Activated T-helper 2 cell treated with anti-CD3 and anti-CD28 coated beads, Interferon-gamma antibody, Interleukin-2, Interleukin-4, amounts not matched to agents 10 μg/mL and 5 μg/mL and 100 μg/mL, durations not matched to agents 14 hours and 24 hours and 36 hours (primary cell): ENCODE measurements at places on chromosomes 5 and 9.

DNA sequence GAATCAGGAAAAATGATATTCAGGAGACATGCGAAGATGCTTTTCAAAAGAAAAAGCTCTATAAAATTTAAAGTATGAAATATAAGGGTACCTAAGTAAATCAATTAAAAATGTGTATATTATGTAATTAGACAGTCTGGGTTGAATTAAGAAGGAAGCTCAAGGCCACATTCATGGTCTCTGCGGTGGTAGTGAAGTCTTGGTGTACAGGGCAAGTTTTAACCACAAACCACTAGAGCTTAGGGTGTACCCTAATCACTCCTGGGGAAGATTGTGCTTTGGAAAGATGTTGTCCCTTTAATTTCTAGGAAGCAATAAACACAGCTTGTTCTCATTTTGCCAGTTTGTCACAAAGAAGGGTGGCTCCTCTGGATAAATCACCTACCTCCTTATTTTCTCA is 287.2 kb upstream of the ZNF608 start:
- DNase-seq, result no peak

DNA sequence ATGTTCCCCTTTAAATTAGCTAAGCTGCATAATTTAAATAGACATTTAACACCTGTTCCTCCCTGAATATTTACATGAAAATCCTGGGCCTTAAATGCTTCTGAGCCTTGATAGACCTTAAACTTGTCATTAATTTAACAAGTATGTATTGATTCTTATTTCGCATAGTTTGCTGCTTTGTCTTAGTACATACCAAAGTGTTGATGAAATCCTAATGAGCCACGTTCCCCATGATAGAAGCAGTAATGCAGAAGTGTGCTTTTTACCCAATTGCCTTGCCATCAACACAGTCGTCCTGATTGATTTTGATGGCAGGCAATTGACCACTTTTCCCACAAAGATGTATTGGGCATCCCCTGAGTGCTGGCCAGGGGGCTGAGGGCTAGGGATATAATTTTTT is 213.5 kb downstream of the SGCD start:
- no peak for DNase-seq

DNA sequence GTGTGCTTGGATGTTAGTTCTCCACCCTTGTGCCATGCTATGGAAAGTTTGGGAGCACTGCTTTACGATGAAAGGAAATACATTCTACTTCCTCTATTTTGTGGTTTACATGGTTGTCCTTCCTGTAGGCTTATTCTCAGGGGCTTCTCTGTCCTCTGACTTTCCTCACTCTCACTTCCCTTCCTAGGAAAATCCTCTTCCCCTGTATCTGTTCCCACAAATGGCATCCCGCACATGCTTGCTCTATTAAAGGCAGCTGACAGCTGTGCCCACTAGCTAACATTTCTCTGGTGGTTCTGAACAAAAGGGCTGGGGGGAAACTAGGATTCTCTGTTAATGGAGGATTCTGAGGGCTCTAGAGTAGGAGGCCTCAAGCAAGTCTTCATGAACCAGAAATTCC is 52.4 kb downstream of the FAM170A start:
- no peak for DNase-seq

DNA sequence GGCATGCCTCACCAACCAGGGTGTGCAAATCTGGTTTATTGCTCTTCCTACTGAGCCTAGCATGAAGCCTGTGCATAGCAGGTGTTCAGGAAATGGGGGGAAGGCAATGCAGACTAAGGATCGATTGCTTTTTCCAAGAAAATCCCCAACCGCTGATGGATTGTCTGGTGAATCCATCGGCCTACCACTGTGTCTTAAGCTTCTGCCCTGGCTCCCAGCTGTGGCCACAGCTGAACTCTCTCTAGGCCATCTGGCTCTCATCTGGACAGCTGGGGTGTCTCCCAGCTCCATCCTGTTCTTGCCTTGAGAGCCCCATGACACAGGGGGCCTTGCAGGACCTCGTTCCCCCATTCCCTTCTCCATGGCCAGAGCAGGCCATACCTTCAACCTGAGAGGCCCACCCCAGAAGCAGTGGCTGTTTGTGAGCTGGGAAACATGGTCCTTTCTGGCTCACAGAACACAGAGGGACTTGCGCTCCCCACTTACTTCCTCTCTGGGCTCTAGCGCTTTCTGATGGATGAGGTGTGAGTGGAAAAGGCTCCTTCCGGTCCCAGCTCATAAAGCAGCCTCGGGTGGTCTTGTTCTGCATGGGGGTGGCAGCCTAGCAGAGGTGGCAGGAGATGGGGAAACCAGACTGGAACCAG is 41.8 kb downstream of the COL27A1 start:
- no peak for DNase-seq

- DNase-seq, result no peak
Observed at GRCh38 chr9:111389406-111389805, 59.4 kb upstream of the OR2K2 start.

- DNase-seq, result no peak
Observed at GRCh38 chr5:66671305-66671704, 75.1 kb downstream of the MAST4 start.

GRCh38 chr5:169905017-169905416 is 75.3 kb downstream of the INSYN2B start:
- DNase-seq, result no peak

- DNase-seq, result no peak
Observed at GRCh38 chr5:2569176-2569575, 182.3 kb downstream of the IRX2 start.

GRCh38 chr5:178438796-178439195 is 151.4 kb downstream of the COL23A1 start:
- DNase-seq, result no peak

GRCh38 chr9:137044037-137044436 is 1.9 kb downstream of the NPDC1 start:
- no peak for DNase-seq

DNA sequence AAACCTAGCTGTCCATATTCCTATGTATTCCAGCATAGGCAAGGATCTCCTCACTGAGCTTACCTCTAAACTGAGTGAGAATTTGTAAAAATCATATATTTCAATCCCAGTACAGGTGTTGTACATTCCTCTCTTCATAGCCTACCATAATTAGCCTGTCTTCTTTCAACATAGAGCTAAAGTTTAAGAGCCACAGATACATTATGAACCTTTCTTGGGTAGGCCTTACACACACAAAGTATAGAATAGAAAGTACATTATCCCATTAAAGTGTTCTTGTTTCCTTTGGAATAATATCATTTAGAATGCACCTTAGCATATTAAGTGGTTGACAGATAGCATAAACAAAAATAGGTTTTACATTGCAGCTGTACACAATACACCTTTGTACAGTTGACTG is 282.1 kb upstream of the TMEM161B start:
- no peak for DNase-seq

DNA sequence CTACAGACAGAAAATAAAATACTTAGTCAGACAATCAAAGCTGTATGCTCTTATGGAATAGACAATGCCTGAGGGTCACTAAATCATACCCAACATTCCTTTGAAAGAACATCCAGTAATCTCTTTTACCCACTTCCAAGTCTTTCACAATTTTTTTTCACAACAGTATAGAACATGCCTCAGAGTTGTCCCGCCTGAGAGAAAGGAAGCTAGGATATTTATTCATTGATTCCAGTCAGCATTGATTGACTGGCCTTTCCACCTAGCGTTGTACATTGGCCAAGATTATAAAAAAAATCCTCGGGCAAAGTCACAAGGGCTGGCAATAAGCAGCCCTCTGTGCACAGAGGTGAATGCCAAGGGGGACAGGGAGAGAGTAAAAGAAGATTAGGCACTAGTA is 318.1 kb upstream of the PIK3R1 start:
- no peak for DNase-seq

GRCh38 chr5:159965031-159965837 is 43.7 kb upstream of the TTC1 start:
- no peak for DNase-seq

DNA sequence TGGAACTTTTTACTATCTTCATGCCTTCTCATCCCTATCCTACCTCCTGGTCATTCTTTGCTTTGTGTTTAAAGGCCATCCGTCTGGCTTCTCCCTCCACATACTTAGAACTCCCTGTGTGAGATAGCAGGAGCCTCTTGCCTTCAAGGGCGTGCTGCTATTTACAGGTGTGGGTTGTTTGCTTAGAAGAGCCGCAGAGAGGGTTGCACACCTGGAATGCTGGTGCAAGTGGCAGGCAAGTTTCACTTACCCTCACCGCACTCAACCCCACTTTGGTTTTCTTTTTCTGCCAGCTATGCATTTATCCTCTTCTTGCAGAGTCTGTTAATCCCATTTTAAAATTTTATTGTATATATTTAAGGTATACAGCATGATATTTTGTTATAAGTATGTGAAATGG is 12.6 kb downstream of the SKP2 start:
- DNase-seq, result no peak

- peak; percentile 54 for DNase-seq
Observed at GRCh38 chr5:179623906-179624741, 653 bp upstream of the HNRNPH1 start.

GRCh38 chr5:27191786-27192510 is 153.6 kb upstream of the CDH9 start:
- DNase-seq, result no peak

DNA sequence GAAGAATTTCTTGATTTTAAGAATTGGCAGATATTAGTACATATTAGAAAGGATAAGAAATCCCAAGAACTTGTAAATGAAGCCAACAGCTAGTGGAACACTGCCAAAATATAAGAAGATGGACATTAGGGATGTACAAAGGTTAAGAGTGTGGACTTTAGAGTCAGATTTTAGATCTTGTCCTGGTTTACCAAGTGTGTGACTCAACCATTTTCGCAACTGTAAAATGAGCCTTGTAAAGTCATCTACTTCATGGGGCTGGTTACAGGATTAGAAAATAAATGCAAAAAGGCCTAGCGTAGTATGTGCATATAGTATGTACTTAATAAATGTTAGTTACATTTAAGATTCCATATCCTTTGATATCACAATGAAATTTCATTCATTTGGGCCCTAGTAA is 260.0 kb downstream of the RAB3C start:
- no peak for DNase-seq

DNA sequence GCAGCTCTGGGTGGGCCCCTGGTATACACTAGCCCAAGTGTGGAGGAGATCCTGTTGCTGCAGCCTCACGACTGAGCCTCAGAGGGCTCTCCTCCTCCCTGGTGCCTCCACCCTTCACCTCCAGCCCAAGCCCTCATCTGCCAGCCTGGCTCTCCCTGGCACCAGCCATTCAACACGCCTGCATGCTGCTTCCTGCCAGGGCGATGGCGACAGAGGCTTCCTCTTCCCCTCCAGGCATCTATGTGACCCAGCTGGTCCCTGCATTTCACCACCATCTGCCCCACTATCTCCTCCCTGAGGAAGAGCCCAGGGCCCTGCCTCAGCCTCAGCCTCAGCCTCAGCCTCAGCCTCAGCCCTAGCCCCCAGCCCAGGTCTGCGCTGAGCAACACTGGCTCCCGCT is 54.8 kb upstream of the ANGPTL2 start:
- no peak for DNase-seq

DNA sequence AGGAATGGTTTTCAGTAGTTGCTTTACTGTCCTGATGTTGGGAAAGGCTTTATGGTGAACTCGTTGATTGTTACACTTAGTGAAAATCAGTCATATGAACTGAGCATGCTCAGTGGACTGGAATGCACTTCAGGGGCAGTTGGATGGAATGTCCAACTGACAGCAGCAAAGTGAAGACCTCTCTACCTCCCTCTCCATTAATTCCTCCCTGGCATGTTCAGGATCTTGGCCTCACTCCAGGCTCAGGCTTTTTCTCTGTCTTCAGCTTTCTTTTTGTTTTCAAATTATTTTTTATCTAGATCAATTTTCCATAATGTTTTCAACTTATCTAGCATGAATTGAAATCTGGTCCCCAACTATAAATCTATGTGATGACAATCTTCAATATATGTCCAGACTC is at the start of gene MROH2B:
TSS of gene MROH2B (minus strand) at position 101 of the 400 bp plus-strand sequence. CDS start 490 bp downstream, outside the sequence.
- no peak for DNase-seq

- DNase-seq, result peak; percentile 70
Observed at GRCh38 chr5:73519531-73520283, 21.5 kb downstream of the BTF3 start.

DNA sequence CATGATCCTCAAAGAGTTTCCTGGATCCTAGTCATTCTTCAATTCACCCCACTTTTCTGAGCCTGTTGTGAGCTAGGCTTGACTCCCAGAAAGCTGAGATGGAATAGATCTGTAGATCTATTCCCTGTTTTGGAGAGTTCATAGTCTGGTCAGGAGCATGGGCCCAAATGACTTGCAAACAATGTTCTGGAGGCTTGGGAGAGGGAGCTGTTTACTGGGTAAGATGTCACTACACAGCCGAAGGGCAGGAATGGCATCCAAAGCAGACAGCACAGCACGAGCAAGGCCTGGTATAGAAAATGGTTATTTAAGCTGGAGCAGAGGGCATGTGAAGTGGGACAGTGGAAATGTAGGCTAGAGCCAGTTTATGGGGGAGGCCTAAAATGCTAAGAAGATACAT is 152.5 kb upstream of the ALDH1B1 start:
- DNase-seq, result no peak

GRCh38 chr5:59562756-59563389 is 330.7 kb downstream of the PDE4D start:
- DNase-seq, result no peak

DNA sequence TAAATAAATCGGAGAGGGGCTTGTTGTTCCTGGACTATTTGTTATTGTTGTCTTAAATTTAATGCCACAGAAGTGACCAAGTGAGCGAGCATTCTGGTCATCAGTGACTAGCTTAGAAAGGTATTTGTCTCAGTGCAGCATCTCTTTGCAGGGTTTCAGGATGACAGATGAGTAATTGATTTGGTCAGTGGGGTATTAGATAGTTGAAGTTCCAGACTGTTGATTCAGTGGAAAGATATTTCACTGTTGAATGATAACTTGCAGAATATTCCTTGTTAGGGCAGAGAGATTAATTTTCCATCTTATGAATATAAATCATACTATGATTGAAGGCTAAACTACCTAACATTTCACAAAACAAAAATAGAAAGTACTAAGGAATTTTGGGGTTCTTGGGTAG is 122.4 kb downstream of the TRIO start:
- no peak for DNase-seq

GRCh38 chr5:65668696-65669095 is 43.9 kb downstream of the SHLD3 start:
- DNase-seq, result no peak

DNA sequence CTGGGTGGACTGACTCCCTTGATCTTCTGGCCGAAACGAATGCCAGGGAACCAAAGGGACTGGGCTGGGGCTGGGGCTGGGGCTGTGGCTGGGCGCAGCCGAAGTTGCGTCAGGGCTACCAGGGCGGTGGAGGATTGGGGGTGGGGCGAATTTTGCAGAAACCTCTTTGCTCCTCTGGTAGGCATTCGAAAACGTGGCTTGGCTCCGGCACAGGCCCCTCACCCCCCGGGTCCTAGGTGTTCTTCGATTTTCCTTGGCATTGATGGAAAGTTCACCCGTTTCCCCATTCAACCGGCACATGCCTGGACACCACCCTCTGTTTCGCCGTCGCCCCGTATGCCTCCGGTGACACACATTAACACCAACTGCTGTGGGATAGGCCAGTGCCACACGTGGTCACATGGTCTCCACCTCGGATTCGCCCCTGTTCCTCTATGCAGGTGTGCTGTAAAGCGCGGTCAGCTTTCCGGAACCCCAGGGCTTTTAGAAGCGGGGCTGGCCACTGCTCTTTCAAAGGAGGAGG is 477.1 kb downstream of the SPATA31A7 start:
- no peak for DNase-seq
